Activated CD4-positive, alpha-beta T cell treated with anti-CD3 and anti-CD28 coated beads, Interleukin-2, amount 50 U/mL, for 16 hours (primary cell): ENCODE measurements at places on chromosomes 5 and 9.
A peak's percentile ranks its signal among the peaks of the same experiment; 100 is the strongest.

GRCh38 chr5:142358121-142358520, 33.3 kb upstream of the SPRY4 start:
- DNase-seq: peak; percentile 16

DNA sequence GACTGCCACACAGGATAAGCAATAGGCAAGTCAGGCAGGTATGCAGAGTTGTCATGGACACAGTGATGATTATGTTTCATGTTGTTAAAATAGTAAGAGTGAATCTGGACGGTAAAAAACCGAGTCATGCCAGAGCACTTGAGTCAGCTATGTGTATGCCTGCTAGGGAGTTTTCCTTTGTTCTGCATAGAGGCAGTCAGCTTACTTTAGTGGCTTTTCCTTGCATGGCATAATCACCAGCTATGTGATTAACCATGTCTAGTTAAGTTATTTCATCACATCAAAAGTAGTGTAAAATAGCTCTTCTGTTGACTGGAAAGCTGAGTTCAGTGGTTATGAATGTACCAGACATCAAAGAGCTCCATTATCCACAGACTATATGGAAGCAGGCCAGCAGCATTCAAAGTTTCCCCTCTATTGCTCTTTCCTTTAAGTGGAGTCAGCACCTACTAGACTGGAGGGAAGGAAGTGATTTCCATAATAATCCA, 989.8 kb downstream of the TLE1 start:
- DNase-seq: no peak

DNA sequence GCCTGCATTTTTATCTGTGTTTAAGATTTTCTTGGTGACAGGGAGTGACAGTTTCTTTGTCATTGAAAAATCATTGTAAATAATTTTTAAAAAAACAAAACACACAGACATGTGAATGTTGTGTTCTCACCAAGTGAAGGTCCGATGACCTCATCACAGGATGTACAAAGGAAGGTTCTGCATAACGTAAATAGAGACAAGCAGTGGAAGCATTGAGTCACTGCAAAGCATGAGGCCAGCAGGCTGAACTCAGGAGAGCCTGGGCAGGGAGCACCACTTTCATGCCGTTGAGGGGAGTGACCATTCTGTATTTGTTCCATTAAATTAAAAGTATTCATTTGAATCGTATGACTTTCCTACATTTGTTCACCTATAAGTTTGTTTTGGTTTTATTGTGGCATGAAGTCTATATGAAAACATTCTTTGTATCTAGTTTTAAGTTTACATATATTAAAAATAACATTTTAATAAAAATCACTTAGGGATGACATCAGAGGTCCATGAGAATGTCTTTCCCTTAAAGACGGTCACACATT, 70.4 kb upstream of the TLE1 start:
- no peak for DNase-seq

DNA sequence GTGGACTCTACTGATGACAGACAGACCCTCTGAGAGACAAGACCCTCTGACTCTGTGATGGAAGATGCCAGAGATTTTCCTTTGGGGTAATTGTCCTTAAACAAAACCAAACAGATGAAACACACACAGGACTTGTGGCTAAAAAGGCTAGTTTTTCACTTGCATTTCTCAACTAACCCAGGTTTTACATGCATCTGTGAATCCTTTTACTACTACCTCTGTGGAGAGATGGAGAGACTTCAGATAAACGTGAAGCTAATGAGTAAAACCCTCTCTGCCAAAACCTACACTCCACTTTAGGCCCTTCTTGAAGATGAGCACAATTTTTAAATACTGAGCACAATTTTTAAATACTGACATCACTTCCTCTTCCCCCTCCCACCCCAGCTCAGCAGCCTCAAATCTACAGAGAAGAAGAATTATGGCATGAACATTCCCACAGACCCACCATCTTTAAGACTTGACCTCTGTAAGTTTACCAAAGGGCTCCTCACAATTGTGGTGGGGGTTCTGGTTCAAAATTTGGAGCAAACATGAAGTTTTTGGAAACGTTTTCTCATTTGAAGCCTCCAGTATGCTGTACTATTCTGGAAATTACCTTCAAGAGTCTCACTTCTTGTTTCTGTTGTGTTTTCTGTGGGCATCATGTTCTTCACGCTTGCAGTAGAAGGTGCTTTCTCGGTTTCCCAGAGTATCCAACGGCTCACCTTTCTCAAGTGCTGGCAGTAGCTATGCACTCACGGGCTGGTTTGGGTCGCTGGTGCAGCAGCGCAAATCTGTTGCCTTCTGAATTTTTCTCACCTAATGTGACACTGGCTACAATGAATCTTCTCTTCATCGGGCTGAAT, 42.7 kb downstream of the ACER2 start:
- DNase-seq: no peak

DNA sequence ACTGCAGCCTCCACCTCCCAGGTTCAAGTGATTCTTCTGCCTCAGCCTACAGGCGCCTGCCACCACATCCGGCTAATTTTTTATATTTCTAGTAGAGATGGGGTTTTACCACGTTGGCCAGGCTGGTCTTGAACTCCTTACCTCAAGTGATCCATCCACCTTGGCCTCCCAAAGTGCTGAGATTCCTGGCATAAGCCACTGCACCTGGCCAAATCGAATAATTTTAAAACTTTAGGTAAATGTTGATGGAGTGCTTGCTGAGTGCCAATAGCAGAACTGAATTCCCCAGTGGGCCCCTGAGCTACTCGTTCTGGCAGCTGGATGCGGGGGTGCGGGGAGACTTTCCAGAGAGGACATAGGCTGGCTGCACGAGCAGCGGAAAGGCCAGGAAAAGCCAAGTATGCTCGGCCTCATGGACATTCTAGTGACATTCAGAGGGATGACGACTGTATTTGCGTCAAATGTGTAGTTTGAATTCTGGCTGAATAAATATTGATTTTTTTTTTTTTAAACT, 16.8 kb downstream of the TRAF2 start:
- peak; percentile 28 for DNase-seq

- DNase-seq: no peak
Measured at GRCh38 chr9:34560599-34561214, 28.8 kb downstream of the CNTFR start.

GRCh38 chr5:123940416-123940815, 428.4 kb downstream of the CSNK1G3 start:
- no peak for DNase-seq

GRCh38 chr9:114098021-114098935, 814 bp downstream of the KIF12 start:
- DNase-seq: no peak

- DNase-seq: peak; percentile 81
Measured at GRCh38 chr5:54868511-54869483, 116.6 kb downstream of the ESM1 start.

DNA sequence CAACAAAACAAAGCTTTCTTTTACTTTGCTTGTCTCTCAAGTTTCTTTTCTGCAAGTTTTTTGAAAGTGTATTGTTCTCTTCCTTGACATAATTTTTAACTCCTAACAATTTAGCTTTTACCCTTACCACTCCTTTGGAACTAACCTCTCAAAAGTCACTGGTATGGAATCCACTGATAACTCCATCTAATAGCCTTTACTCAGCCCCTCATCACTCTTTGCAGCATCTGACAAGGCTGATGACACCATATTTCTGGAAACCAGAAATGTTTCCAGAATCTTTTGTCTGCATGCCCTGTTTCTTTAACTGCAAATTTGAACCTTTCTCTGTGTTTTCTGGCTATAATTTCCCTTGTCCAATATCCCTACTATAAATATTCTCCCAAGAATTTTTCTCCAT, 46.5 kb downstream of the ZNF474 start:
- DNase-seq: no peak
